ENCODE measurements at places on chromosomes 1 and 21.

DNA sequence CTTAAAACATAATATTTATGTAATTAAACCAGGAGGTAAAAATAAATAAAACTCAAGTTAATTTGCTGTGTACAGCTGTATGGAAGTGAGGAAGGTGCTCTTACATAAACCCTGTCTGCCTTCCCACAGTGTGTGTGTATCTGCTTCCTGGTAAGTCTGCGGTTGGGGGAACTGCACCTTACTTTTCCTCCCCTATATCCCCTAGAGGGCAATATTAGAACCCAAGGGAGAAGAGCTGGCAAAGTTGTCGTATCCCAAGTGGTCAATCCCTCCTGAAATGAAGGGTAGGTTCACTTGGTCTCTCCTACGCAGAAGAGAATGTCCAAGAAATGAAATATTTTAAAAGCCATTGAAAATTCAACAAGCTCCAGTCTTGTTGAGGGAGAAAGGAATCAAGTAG lies 17.8 kb upstream of the JAK1 start:
- DNase-seq = no peak

GRCh38 chr1:198465201-198466144 lies 75.0 kb downstream of the ATP6V1G3 start:
- no peak for DNase-seq

DNA sequence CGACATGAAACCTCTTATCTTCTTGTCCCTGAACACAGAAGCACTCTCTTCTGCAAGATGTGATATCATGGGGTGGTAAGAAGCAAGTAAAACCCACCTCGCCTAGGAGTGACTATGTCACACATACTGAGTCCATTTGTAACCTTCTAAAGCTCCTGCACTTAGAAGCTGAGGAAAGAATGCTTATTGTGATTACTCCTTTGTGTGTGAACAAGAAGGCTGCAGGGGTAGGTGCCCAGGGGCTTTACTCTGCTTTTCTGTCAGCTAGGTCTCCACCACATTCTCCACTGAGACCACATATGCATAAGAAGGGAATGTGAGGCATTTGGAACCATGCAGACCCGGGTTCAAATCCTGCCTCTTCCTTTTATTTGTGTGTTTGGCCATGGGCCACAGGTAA lies 144.3 kb downstream of the DMRTA2 start:
- DNase-seq = no peak

GRCh38 chr1:18557621-18558465 lies 72.8 kb upstream of the PAX7 start:
- no peak for DNase-seq

DNA sequence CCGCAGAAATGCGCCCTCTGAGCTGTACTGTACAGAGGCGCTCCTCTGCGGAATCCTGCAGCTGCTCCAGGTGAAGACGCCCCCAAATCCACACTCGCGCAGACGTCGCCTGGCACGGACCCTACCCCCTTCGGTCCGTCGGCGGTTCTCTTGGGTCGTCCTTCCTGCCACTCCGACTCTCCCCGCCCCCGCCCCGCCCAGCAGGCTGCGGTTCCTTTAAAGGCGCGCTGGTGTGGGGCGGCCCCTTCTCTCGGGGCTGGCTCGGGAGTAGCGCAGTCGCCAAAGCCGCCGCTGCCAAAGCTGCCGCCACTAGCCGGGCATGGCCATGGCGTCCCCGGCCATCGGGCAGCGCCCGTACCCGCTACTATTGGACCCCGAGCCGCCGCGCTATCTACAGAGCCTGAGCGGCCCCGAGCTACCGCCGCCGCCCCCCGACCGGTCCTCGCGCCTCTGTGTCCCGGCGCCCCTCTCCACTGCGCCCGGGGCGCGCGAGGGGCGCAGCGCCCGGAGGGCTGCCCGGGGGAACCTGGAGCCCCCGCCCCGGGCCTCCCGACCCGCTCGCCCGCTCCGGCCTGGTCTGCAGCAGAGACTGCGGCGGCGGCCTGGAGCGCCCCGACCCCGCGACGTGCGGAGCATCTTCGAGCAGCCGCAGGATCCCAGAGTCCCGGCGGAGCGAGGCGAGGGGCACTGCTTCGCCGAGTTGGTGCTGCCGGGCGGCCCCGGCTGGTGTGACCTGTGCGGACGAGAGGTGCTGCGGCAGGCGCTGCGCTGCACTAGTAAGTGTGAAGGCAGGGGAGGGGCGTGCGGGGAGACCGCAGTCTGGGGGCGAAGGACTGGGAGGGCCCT lies at the start of gene RASSF5:
TSS of gene RASSF5 (plus strand) at position 248 of the 846 bp plus-strand sequence. CDS start at position 320, 72 bp downstream.
- no peak for DNase-seq

DNA sequence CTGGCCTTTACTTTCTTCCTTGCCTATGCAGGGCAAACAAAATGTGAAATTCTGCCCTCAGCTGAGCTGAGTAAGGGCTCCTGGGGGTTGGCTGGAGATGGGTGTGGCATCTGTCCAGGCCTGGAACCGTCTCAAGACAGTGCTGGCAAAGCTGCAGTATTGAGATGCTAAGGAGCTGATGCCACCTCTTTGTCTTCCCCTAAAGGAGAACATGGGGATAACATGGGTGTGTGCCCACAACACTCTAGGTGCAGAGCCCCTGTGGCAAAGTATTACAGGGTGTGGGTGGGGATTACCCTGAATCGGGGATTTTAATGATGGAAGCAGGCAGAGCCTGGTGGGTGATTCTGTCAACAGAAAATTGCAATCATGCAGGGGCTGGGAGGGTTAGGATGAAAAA lies 2.5 kb upstream of the ST3GAL3 start:
- DNase-seq = no peak

- peak; percentile 12 for DNase-seq
Measured at GRCh38 chr1:14543191-14543840, 55.2 kb upstream of the KAZN start.

- peak; percentile 6 for DNase-seq
Measured at GRCh38 chr1:185520188-185520920, 203.3 kb upstream of the IVNS1ABP start.

GRCh38 chr1:177054542-177054941 lies 110.0 kb downstream of the ASTN1 start:
- no peak for DNase-seq

- no peak for DNase-seq
Measured at GRCh38 chr1:156025876-156026275, 5.1 kb upstream of the SSR2 start.

GRCh38 chr1:63813829-63814277 lies 40.0 kb downstream of the ROR1 start:
- DNase-seq = no peak

- no peak for DNase-seq
Measured at GRCh38 chr1:44315521-44315920, 39.5 kb downstream of the ERI3 start.

- peak; percentile 45 for DNase-seq
Measured at GRCh38 chr1:112722601-112723510, 7.7 kb upstream of the PPM1J start.

GRCh38 chr1:97163591-97164275 lies 442.1 kb downstream of the PTBP2 start:
- DNase-seq = no peak

- peak; percentile 69 for DNase-seq
Measured at GRCh38 chr1:215543191-215543606, 23.9 kb upstream of the KCTD3 start.

DNA sequence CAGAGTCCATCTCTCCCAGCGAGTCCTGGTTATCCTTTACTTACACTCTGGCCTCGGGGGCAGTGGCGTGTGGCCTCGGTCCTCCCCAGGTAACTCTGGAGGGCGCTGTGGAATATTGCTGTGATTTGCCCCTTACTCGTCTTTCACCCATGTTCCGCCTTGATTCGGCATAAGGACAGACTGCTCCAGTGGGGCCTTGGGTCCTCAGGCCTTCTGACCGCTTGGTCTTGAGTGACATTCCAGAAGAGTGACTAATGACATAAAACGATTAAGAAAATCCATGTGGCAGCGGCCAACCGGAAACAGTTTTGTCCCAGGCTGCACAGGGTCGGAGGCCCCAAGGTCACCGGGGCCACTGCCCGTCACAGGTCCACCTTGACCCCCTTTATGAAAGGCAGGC lies 11.0 kb downstream of the ICMT start:
- no peak for DNase-seq

Measured in skeletal muscle cell (primary cell).